Common myeloid progenitor, CD34-positive (primary cell): ENCODE measurements at places on chromosomes 6 and 20.

DNA sequence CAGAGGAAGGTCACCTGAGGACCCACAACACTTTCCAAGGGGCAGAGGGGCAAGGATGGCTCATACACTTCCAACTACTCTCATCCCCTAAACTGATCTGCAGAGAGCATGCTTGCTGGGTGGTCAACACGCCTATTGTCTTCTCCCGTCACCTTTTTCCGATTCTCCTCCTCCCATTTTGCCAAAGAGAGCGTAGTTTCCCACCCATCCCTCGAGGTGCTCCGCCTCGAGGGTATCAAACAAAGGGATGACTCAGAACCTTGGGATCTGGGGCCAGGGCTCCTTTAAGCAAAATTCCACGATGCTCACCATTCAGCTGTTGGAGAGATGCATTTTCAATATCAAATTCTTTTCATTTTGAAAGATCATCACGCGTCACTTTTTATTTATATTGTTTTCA lies 507.5 kb upstream of the SULF2 start:
- DNase-seq: no peak
- H3K4me1 ChIP-seq: no peaks in the 10 kb centered on the region
- H3K4me3 ChIP-seq: no peak overlapping the region
- H3K27ac ChIP-seq: no peak overlapping the region

GRCh38 chr20:49529470-49529869 lies 38.5 kb downstream of the PTGIS start:
- DNase-seq: no peak
- no peak overlapping the region for H3K4me3 ChIP-seq
- H3K36me3 ChIP-seq: no peaks in the 10 kb centered on the region
- no peaks in the 10 kb centered on the region for H3K4me1 ChIP-seq

DNA sequence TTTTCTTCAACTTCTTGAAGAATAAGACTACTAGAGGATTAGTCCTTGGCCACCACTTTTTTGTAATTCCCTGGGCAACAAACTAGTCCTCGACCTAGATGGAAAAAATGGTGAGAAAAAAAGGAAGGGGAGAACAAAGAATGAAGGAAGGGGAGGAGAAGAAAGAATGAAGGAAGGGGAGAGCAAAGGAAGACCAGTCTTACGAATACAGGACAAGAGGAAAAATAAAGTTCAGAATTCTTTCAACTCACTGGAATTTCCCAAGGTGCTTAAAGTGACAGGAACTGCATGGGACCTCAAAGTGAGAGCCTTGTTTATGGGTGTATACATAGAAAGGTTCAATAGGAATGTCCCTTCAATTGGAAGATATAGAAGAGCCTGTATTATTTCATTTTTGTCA lies 509.3 kb upstream of the JARID2 start:
- H3K4me1 ChIP-seq: peaks cover 69% of the 10 kb centered on the region
- no peaks in the 10 kb centered on the region for H3K27me3 ChIP-seq
- no peak overlapping the region for H3K4me3 ChIP-seq
- no peak for DNase-seq

DNA sequence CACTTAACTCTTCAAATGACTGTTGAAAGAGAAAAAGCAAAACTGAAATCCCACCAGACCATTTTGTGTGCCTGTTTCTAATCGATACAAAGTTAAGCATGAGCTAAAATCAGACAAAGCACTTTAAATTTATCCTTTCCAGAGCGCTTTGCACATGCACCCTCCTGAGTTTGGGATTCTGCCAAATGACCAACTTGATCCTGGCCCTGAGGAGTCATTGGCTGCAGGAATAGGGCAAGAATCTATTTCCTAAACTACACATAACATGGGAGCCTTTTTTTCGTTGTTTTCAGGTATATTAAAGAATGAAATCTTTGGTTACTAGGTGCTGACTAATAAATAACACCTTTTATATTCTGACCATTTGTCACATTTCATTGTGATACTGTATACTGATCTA lies 23.8 kb upstream of the MTHFD1L start:
- H3K4me1 ChIP-seq: no peaks in the 10 kb centered on the region
- DNase-seq: no peak
- H3K4me3 ChIP-seq: no peak overlapping the region
- no peaks in the 10 kb centered on the region for H3K36me3 ChIP-seq
- H3K27me3 ChIP-seq: no peaks in the 10 kb centered on the region

GRCh38 chr20:32534661-32535240 lies 50.4 kb downstream of the NOL4L start:
- no peaks in the 10 kb centered on the region for H3K27me3 ChIP-seq
- no peak overlapping the region for H3K27ac ChIP-seq

GRCh38 chr6:147195510-147195909 lies 8.7 kb upstream of the STXBP5 start:
- no peaks in the 10 kb centered on the region for H3K36me3 ChIP-seq
- no peak overlapping the region for H3K27ac ChIP-seq
- DNase-seq: peak; percentile 44

DNA sequence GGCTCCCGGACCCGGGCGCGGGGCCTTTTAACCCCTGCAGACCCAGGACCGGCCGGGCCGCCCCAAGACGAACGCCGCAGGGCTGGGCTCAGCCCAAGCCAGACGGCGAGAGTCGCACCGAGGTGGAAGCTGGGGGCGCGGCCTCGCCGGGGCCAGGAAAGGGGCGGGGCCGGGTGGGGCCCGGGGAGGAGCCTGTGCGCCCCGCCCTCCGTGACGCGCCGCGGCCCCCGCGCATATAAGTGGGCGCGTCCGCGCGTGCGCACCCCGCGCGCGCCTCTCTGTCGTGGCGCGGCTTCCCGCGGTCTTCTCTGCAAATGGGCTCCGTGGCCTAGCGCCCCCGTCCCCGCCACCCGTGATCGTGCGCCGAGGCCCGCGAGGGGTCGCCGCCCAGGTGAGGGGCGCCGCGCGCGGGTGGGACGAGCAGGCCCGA lies at the start of gene PPDPF:
TSS of gene PPDPF (plus strand) at position 262 of the 430 bp plus-strand sequence. CDS start 544 bp downstream, outside the sequence.
- H3K27me3 ChIP-seq: no peaks in the 10 kb centered on the region
- DNase-seq: peak; percentile 74
- peak within 1 kb of the TSS; percentile 64 for H3K27ac ChIP-seq

GRCh38 chr20:8362457-8362856 lies 230.4 kb downstream of the PLCB1 start:
- H3K27me3 ChIP-seq: no peaks in the 10 kb centered on the region
- H3K27ac ChIP-seq: no peak overlapping the region
- H3K4me3 ChIP-seq: no peak overlapping the region
- H3K4me1 ChIP-seq: peaks cover 27% of the 10 kb centered on the region

DNA sequence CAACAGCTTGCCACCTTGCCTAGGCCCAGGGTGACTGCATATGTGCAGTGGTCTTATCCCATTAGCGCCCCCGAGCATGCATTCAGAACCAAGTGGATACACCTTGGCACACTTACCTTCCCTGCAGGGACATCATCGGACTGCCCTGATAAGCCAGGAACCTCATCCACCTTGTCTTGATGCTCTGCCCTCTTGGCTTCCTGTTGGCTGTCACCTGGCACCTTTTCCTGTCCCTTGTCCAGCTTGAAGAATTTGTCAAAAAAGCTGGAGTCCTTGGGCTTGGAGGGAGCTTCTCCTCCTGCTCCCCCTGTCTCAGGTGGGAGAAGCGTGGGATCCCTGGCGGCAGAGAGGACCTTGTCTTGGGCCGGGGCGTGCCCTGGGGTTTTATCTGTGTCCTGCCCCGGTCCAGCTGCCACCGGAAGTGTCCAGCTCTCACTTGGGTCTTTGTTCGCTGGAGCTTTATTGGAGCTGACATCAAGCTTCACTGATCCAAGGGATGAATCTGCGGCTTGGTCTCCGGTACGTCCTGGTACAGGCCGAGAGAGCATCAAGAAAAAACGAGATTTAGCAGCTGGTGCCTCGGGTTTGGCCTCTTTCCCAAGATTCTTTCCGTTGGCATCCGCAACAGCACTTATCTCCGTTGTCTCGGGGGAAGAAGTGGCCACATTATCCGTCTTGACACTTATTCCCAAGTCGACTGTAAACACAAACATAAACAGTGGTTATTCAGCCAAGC lies 42.0 kb downstream of the BCAS1 start:
- DNase-seq: no peak
- no peak overlapping the region for H3K27ac ChIP-seq
- no peaks in the 10 kb centered on the region for H3K4me1 ChIP-seq
- H3K36me3 ChIP-seq: no peaks in the 10 kb centered on the region

- no peak for DNase-seq
- H3K4me3 ChIP-seq: no peak overlapping the region
- H3K36me3 ChIP-seq: no peaks in the 10 kb centered on the region
- peaks cover 9% of the 10 kb centered on the region for H3K4me1 ChIP-seq
- H3K27ac ChIP-seq: no peak overlapping the region
- no peaks in the 10 kb centered on the region for H3K27me3 ChIP-seq
Observed at GRCh38 chr6:18562726-18563125, 175.6 kb downstream of the RNF144B start.
